ENCODE measurements at places on chromosomes 5 and 9.
A peak's percentile ranks its signal among the peaks of the same experiment; 100 is the strongest.

- no peak for DNase-seq
Observed at GRCh38 chr9:77092536-77092935, 73.1 kb downstream of the FOXB2 start.

GRCh38 chr5:127571314-127572131, 54.1 kb downstream of the PRRC1 start:
- DNase-seq = no peak

- DNase-seq = no peak
Observed at GRCh38 chr9:77469515-77470231, 178.4 kb downstream of the GNA14 start.

- DNase-seq = no peak
Observed at GRCh38 chr5:134937526-134937925, 30.2 kb upstream of the CATSPER3 start.

GRCh38 chr9:70994582-70994981, 126.8 kb downstream of the TRPM3 start:
- no peak for DNase-seq

DNA sequence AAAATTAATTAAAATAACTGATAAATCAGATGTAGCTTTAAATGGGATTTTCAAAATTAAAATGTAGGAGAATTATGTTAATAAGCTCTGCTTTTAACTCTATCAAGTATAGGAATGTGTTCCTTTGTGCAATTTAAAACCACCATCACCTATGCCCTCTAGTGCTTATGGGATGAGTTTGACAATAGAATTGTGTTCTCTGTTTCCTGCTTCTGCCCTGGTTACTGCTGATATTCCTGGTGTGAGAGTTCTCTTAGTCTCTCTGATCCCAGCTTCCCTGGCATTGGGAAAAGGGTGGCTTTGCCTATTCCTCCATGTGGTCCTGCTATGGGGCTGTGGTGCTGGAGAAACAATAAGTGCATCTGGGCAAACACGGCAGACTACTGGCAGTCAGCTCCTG, 8.1 kb downstream of the LRRTM2 start:
- no peak for DNase-seq

- no peak for DNase-seq
Observed at GRCh38 chr9:110446171-110446570, 108.5 kb upstream of the TXNDC8 start.

GRCh38 chr5:73136055-73136562, 15.7 kb downstream of the TMEM171 start:
- no peak for DNase-seq

GRCh38 chr9:78196258-78196657, 39.6 kb upstream of the CEP78 start:
- DNase-seq = no peak

GRCh38 chr5:40481241-40481640, 198.5 kb upstream of the PTGER4 start:
- DNase-seq = no peak

GRCh38 chr5:133869519-133870335, 98.7 kb downstream of the C5orf15 start:
- DNase-seq = no peak

- no peak for DNase-seq
Observed at GRCh38 chr5:32520356-32520755, 65.0 kb upstream of the SUB1 start.

DNA sequence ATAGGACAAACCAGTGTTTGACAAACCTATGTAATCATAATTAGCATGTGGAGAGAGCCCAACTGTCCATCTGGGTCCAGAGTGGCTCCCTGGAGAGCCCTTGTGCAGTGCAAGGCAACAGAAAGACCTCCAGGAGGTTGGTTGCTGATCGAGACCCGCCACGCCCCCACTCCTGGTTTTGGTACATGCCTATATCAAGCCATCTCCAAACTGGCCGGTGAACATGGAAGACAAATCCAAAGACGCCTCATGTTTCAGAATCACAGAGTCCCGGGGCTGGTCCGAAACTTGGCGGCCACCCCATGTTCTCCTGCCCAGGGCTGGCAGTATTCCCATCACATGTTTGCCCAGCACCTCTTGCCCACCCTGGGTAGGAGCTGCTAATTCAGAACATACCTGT, 140.2 kb downstream of the PAX5 start:
- DNase-seq = no peak

GRCh38 chr9:21154018-21154608, 12.3 kb downstream of the IFNA21 start:
- DNase-seq = peak; percentile 18

DNA sequence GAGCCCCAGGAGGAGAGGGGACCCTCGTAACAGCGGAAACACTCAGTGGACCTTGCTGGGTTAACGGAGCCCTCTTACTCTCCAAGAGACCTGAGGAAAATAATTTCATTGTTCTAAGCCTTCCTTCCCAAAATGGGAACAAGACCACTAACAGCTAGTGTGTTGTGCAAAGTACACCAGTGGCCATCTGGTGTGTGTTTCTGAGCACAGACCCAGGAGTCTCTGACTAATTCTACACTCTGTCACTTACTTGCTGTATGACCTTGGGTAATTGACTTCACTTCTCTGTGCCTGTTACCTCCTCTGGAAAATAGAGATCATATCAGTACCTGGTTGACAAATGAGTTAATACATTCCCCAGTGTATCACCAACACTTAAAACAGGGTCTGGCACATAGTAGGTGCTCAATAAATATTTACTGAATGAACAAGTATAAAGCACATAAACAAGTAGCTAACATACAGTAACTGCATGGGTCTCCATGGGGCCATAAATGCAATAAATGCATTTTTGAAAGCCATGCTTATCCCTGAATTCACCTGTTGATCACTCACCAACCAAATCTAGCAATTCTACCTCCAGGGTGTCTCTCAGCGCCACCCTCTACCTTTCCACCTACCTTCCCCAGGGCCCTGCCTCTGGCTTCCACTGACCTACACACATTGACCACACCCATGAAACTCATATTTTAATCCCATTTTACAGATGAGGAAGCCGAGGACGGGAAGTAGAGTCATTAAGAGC, 44.7 kb upstream of the AKNA start:
- no peak for DNase-seq

DNA sequence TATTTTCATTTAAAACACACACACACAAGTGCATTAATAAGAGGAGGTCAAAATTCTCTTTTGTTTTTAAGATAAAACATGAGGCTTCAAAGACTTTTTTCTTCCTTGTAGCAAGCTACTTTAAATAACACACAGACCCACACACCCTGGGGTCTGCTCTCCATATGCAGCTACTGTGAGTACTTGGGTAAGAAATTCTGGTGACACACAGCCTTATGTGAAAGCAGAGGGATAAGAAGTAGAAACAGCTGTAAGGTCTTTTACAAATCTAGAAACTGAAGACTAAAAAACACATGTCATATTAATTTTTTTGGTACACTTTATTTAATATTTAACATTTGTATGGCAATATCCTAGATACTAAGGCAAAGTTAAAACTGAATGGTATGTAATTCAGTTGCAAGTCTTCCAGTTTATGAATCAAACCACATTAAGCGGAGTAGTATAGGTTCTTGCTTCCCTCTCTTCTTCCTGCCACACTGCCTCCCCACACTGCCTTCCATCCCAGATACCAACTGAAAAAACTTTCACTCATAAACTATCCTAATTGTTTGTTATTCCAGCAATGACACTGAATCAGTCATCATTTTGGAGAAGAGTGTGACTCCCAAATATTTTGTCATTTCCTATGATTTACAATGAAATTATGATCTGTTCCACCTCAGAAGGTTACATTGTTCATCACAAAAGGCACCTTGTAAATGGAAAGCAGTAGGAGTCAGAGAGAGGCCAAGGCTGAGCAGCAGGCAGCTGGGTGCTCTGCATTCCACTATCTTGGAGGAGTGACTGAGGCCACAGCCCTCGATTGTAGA, 92.0 kb downstream of the PLCXD3 start:
- DNase-seq = no peak

GRCh38 chr5:82360022-82360421, 81.9 kb upstream of the RPS23 start:
- DNase-seq = no peak

DNA sequence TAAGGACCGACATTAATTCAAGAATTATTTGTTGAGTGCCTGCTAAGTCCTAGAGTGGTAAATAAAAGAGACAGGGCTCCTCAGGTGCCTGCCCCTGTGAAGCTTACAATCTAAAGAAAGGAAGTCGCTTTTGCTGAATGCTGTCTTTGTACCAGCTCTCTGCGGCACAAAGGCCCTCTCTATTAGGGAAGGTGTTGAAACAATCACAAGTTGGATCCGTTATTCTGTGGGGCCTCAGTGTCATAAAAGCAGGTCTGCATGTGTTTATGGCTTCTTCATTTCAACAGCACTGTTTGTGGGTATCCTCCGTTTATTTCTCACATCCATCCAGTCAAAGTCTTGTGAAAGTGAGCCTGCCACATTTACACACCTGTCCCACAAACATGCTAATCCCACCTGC, 7.0 kb upstream of the MVB12B start:
- DNase-seq = no peak

- DNase-seq = no peak
Observed at GRCh38 chr5:158468444-158468843, 609.5 kb upstream of the CLINT1 start.

DNA sequence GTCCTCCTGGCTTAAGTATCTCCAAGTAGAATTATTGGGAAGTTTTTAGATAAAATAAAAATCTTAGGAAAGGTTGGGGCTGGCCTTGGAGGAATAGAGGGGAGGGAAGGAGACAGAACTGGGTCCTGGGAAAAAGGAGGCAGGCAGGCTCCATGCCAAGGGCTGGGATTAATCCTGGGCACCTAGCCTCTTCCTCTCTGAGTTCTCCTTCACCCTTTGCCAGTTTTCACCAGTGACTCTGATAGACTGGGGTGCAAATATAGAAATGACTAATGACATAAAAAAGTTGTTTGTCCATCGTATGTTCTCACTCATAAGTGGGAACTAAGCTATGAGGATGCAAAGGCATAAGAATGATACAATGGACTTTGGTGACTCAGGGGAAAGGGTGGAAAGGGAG, 81.9 kb downstream of the RMI1 start:
- DNase-seq = no peak

DNA sequence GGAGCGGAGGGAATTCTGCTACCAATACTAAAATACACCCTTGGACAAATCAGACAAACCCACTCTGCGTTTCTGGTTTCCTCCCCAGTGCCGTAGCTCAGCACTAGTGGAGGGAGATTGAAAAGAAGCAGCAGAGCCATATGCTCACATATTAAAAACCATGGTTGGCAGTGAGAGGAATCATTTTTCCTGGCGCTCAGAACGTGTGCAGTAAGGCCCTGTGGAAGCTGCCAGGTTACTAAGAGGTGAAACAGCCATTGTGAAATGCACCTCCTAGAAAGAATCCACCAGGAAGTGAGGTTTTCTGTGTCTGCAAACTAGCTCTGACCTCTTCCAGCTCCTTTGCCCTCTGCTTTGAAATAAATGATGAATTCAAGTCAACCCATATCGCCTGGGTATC, 177.2 kb downstream of the ERCC6L2 start:
- DNase-seq = no peak

- no peak for DNase-seq
Observed at GRCh38 chr9:127876026-127876763, 1.3 kb downstream of the AK1 start.

- no peak for DNase-seq
Observed at GRCh38 chr9:134693011-134693410, 51.4 kb downstream of the COL5A1 start.

DNA sequence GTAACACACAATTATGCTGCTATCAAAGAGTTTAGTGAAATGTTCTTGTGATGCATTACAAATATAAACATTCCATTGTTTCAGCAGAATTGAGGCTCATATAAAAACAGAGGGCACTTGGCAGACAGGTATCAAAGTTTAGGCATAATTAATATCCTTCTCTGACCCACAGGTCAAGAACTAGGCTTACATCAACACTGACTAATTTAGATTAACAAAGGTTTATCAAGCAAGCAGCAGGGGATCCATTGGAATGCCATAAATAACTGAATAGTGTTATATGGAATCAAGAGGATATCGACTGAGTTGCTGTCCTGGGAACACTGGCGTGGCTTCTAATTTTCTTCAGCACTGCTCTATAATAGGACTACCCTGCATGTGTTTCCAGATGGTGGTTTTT, 414.5 kb upstream of the ARRDC3 start:
- no peak for DNase-seq

- no peak for DNase-seq
Observed at GRCh38 chr9:88106492-88106891, 31.8 kb downstream of the SPATA31C2 start.

DNA sequence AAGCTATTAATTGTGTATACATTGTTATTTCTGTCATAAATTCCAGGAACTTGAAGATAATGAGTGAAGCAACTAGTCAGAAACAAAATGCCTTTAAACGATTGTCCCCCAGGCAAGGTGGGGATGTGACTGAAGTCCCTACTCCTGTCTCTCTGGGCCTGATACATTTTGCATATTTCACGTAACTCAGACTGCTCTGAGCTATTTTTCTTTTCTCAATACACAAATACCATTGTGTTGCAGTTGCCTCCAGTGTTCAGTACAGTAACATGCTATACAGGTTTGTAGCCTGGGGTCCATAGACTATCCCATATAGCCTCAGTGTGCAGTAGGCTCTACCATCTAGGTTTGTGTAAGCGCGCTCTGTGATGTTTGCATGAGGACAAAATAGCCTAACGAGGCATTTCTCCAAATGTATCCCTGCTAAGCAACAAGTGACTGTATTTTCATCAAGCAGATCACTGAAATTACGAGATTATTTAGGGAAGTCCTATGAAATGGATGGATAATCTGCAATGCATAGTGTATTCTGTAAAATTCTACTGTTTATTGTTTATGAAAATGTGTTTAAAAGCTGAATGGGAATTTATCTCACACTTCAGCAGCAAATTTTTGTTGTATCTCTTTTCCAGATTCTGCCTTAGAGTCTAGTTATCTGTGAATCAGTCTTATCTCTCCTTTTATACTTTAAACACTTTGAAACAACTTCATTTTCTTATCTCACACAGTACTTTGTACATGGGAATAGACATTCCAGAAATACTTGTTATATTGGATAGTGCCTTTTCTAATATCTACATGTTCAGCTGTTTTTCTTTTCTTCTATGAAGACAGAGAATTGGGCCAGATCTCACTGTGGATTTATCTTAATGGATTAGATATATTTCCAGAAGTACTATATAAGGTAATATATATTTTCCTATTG, 150.5 kb downstream of the CD180 start:
- no peak for DNase-seq

DNA sequence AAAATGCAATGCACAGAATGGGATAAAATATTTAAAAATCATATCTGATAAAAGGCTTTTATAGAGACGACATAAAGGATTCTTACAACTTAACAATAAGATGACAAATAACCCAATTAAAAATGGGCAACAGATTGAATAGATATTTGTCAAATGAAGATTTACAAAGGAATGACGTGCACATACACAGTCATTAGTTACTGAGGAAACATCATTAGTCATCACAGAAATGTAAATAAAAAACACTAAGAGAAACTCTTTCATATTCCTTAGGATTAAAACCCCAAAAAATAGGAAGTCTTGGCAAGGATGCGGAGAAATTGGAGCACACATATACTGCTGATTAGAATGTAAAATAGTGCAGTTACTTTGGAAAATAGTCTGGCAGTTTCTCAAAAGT, 1886.0 kb upstream of the CDH6 start:
- no peak for DNase-seq

GRCh38 chr5:67963789-67964519, 251.6 kb upstream of the PIK3R1 start:
- no peak for DNase-seq
